HAP-1 (cell line): ENCODE measurements at places on chromosomes 7 and 10.

- DNase-seq, result no peak
Measured at GRCh38 chr7:72409638-72410015, 2.5 kb downstream of the CALN1 start.

DNA sequence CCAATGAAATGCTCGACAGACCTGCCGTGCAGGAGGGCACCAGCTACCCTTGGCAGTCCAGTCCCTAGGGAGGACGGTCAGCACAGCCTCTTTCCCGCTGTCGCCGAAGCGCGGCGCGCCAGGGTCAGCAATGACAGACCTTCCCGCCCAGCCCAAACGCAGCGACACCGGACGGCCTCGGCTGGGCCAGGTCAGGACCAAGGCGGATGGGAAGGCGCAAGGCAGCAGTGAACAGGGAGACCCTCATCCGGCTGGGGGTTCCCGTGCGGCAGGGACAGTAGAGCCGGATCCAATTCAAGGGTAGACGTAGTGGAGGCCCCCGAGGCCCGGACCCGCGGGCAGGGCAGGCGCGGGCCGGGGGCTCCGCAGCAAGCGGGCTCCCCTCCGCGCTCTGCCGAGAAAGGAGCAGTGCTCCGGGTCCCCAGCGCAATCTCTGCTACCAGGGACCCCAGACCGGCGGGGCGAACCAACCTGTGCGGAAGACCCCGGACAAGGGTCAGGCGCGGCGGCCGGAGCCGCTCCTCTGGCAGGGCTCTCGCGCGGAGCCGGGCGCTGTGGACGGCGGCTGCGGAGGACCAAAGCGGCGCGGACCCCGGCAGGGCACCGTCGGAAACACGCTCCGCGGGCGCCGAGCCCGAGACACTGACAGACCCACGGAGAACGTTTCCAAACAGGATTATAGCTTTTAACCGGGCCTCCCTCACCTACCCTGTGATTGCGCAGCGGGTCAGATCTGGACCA, at the start of gene SEC31B:
Gene SEC31B, minus strand, starts transcription at position 551 of the 741 bp plus-strand sequence. CDS start 2,909 bp downstream, outside the sequence.
- DNase-seq, result no peak

- DNase-seq, result no peak
Measured at GRCh38 chr7:21851559-21851967, 94.1 kb downstream of the CDCA7L start.

DNA sequence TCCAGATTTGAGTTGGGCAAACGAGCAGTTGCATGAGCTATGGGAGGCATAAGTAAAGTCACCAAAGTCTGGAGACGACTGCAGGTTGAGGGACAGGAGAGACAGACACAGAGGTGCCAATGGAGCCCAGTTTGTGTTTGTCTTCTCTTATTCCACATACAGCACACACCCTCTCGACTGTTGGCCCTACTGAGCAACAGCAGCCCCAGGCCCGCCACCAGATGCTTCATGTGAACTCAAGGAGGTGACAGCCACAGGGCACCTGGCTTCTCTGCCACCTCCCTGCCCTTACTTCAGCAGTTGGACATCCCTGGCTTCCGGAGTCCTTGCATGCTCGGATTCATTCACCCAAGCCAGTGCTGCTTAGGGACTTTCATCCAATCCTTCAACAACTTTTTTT, 6.5 kb upstream of the ATOH7 start:
- no peak for DNase-seq

DNA sequence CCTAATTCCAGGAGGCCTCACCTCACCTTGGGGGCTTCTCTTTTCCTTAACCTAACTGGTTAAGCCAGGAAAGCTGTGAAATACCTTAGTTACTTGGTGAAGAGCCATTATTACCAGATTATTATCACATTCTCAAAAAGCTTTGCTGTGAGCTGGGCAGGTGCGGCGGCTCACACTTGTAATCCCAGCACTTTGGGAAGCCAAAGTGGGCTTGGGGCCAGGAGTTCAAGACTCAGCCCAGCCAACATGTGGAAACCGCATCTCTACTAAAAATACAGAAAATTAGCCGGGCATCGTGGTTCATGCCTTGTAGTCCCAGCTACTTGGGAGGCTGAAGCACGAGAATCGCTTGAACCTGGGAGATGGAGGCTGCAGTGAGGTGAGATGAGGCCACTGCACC, 102.4 kb upstream of the KLF6 start:
- DNase-seq, result no peak

GRCh38 chr10:83959328-83959727, 180.0 kb upstream of the GHITM start:
- no peak for DNase-seq

GRCh38 chr7:84981055-84981976, 205.5 kb downstream of the SEMA3D start:
- DNase-seq, result peak; percentile 10

GRCh38 chr10:115706488-115707076, 566.4 kb downstream of the GFRA1 start:
- peak; percentile 10 for DNase-seq

DNA sequence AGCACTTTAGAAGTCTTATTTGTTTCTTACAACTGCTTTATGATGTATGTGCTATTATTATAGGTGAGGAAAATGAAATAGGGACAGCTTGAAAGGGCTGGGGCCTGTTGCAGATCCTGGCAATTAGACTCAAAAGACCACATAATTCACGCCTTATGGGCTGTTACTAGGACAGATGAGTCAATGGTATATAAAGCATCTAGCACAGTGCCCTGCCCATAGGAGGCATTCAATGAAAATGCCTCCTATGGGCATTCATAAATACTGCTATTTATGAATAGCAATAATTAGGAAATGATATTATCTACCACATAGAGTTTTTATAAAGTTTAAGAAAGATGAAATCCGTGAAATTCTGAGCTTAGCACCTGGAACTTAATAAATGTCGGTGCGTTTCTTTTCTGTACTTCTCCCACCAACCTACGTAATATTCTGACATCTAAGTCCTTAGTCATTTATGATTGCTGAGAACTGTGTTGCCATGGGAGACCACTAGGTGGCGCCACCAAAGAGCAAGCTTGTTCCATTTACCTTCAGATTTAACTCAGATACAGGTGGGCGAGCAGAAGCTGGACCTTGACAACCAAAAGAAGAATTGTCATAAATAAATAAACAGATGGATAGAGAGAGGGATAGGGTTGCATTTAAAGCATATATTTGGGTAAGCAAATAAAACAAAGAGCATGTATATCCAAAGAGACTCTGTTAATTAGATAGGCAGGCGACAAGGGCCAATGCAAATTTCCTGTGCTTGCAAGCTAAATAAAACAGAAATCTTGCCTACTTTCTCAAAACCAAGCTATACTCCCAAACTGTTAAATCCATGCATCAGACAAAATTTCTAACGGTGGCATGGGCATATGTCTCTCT, 699.9 kb downstream of the INHBA start:
- DNase-seq, result peak; percentile 68

DNA sequence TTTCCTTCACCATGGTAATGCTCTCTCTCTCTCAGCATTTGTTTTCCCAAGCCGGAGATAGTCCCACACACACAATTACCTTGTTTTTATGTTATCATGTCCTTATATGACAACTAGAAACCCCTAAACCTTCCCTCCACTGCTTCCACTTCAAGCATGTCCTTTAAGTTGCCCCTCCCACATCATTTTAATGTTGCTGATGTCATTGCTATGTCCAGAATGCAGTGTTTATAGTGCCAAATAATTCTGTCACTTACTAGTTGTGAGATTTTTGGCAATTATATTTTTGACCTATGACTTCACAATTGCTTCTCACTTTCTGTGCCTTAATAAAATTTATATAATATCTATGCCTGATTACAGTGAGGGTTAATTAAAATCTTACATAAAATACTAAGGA, 645.9 kb downstream of the XPNPEP1 start:
- no peak for DNase-seq

- no peak for DNase-seq
Measured at GRCh38 chr10:61663466-61663865, 737 bp downstream of the CABCOCO1 start.

DNA sequence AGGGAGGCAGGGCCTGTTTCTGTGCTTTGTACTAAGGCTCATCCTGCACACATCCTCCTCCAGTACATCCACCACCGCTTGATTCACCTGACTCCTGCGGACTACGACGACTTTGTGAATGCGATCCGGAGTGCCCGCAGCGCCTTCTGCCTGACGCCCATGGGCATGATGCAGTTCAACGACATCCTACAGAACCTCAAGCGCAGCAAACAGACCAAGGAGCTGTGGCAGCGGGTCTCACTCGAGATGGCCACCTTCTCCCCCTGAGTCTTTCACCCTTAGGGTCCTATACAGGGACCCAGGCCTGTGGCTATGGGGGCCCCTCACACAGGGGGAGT, 10.2 kb downstream of the NDST2 start:
- no peak for DNase-seq

- DNase-seq, result no peak
Measured at GRCh38 chr7:91832493-91833045, 47.9 kb downstream of the MTERF1 start.
